ENCODE measurements at places on chromosomes 12 and 14.
A peak's percentile ranks its signal among the peaks of the same experiment; 100 is the strongest.

GRCh38 chr12:105192624-105193225 lies 43.2 kb downstream of the APPL2 start:
- DNase-seq = no peak

DNA sequence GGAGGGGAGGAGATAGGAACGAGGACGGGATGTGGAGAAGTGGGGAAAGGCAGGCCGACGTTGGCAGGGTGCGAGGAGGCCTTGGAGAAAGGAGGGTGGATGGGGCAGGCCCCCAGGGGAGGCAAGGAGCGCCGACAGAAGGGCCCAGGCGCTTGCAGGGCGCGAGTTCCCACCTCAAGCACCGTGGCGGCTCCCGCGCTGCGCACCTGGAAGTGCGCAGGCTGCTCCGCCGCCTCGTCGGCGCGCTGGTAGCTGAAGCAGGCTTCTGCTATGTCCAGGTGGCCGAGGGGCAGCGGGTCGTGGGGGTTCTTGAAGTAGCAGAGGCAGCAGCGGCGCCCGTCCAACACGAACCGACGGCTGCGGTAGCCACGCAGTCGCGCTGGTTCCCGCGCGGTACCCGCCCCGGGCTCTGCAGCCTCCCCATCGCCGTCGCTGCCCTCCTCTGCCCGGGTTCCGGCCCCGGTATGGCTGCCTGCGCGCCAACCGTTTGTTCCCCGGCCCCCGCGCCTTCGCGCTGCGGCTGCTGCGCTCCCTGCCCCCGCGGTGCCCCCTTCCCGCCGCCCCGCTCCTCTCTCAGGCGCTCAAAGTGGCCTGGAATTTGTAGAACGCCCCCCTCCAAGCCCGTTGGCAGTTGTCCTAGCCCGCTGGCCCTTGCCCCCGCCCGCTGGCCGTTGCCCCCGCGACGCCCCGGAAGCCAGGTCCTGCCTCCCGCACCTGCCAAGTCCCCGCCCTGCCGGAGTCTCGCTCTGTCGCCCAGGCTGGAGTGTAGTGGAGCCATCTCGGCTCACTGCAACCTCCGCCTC lies 1.1 kb upstream of the ACTR6 start:
- peak; percentile 73 for DNase-seq

- DNase-seq = no peak
Measured at GRCh38 chr12:124881123-124881522, 17.5 kb upstream of the SCARB1 start.

- no peak for DNase-seq
Measured at GRCh38 chr14:29896354-29896821, 31.3 kb downstream of the PRKD1 start.

DNA sequence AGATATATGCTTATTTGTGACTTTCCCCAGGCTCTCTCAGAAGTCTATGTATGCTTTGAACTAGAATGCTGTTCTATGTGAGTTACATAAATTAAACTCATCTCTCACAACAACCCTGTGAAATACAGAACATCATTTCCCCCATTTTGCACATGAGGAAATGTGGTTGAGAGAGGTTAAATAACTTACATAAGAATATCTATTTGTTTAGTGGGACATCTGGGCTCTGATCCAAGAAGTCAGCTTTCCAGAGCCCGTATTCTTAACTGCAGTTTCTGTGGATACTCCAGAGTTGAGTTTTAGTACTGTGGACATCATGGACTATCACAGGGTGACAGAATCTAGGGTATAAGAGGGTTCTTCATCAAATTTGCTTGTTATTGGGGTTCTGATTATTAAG lies 242.5 kb upstream of the ARHGAP5 start:
- DNase-seq = no peak

DNA sequence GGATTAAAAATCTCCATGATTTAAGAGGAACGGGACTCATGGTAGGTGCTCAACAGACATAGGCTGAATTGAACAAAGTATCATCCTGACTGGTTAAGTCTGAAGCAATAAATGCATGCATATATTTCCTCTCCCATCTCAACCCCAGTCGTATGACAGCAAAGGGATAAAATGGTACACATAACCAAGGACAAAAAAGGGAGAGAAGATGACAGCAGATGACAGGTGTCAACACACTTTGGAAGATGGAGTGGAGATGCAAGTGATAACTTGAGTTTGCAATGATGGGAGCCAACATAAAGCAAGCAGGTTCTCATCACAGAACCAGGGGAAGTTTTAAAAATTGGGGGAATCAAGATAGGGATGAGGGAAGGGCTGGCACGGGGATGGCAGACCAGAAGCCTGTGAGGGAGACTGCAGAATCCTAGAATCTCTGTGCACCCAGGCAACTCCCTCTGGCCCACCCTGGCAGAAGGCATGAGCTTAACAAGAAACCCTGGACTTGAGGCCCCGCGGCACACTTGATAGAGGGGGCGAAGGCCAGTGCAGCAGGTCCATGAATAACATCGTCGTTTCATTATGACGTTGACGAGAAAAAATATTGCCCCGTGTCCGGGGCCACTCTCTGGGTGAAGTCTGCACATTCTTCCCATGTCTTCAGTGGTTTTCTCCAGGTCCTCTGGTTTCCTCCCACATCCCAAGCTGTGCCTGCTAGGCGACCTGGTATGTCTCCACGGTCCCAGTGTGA lies 5.0 kb downstream of the C1RL start:
- no peak for DNase-seq

GRCh38 chr14:68716698-68717097 lies 76.2 kb downstream of the ZFP36L1 start:
- DNase-seq = no peak

DNA sequence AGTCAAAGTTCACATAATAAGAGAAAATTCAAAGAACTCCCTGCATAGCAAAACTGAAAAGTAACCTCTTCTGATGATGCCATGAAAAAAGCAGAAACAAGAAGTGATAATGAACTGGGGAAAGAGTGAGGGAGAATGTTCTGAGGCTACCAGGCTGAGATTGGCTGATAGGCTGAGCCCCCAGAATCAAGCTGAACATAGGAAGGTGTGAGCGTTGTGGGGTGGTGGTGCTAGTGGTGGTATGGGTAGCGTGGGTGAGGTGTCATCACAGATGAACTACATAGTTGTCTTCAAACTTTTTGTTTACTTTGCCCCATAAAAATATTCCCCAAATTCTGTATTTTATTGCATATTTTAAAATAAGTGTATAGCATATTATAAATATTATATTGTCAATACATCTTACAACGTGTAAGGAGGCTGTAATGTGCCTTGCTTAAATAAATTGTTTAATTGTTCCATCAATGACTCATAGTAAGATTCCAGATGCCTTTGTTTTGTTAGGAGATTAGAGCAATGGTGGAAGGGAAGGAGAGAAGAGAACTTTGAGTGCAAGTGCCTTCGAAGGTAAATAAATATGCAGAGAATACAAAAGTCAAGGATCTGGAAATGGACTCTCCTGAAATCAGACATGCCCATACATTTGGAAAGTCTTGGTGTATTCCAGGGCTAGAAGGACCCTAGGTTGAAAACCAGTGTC lies 15.8 kb upstream of the CFAP54 start:
- DNase-seq = no peak

DNA sequence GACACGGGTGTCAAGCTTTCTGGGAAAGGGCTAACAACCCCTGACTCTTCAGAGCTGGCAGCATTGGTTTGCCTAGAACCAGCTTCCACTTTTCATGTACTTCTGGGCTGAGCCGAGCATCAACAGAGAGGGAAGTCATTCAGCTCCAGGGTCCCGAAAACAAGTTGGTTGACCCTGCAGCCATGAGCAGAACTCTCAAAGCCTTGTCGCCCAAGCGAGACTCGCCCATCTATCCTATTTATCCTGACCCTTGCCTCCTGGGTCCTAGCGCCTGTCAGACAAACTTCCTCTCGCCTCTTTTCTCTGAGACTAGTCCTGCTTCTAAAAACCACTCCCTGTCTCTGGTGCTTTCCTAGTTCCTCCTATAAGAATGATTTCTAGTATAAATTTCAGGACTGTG lies 47.9 kb downstream of the ASCL4 start:
- no peak for DNase-seq

- no peak for DNase-seq
Measured at GRCh38 chr14:84433961-84434360, 1096.0 kb upstream of the FLRT2 start.

DNA sequence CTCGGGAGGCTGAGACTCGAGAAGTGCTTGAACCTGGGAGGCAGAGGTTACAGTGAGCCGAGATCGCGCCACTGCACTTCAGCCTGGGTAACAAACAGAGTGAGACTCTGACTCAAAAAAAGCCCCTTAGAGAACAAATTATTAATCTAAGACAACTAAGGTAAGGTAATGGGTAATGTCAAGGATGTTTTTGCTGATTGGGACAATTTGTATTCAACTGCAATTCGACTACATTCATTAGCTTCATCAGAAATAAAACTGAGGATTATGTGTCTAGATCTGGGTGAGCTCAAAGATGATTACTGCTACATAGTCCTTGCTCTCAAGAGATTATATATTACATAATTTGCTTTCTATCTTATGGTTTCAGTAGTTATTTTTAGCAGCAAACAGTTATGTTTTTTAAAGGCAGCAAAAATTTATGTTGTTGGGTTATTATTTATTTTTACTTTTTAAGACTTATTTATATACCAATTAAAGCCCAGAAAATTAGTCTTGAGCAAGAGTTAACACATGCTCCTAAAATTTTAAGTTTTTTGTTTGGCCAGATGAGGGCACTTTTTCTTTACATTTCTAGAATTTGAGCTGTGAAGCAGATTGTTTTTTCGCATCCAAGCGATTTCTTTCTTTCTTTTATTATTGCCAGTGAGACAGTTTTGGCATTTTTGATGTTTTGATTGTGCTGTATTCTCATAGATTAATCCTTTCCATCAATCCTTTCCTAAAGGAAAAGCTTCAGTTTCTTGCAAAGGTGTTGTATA lies 52.3 kb downstream of the PLEKHA5 start:
- peak; percentile 19 for DNase-seq

DNA sequence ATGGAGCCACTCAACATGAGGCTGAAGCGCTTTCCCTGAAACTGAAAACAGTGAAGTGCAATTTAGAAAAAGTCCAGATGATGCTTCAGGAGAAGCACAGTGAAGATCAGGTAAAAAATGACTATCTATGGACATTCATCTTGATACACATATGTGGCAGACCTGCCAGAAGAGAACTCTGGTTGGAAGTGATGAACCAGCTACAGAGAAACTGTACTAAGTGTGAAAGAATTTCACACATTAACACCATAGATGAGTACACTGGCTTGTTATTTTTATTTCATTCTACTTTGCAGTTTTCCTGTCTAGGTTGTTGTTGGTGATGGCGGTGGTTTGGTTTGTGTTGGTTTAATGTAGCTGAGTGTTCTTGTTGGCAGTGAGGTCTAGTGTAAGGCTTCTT lies 174.7 kb downstream of the ESR2 start:
- no peak for DNase-seq

DNA sequence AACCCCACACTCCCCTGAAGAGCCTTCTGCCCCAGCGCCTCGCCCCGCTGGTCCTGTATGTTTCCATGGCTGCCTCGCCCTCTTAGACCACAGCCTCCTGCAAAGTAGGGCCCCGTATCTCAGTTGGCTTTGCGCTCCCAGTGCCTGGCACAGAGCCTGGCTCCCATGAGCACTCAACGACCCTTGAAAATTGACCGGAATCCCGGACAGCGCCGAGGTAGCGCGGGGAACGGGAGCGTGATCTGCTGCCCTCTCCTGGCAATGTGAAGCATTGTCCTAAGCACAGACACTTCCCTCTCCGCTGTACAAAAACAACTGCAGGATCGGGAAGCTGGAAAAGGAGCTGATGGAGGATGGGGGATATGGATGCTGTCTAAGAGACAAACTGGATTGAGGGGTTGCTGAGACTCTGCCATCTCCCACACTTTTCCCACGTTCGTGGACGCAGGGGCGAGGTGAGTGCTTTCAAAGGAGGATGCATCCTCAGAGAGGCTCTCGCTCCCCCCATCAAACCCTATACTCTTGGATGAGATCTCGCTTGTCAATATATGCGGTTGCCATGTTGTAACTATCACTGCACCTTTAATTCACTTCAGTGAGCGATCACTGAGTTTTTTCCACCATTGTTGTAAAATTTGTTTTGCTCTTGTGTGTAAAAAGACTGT lies 10.7 kb upstream of the FKBP4 start:
- peak; percentile 51 for DNase-seq

DNA sequence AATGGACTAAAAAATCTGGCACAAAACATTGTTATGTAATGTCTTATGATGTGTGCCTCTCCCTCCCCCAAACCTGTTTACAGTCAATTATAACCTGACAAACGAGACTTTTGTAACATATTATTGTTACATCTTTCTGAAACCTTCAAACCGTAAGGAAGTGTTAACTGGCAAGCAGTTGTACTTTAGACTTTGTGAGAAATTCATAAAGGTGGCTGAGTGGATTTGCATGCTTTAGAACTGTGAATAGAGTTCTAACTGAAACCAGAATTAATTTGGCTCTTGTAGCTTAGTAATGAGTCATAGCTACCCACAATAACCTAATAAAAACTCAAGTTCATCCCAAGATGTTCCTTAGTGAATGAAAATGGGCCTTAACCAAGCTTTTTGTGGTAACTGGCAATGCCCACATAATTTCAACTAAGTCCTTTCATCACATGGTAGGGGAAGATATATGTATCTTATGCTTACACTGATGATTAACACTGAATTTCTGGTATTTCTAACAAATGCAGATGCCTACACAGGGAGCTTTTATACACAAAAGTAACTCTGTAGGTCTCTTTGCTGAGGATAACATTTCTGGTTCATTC lies 29.7 kb downstream of the RAD9B start:
- no peak for DNase-seq

DNA sequence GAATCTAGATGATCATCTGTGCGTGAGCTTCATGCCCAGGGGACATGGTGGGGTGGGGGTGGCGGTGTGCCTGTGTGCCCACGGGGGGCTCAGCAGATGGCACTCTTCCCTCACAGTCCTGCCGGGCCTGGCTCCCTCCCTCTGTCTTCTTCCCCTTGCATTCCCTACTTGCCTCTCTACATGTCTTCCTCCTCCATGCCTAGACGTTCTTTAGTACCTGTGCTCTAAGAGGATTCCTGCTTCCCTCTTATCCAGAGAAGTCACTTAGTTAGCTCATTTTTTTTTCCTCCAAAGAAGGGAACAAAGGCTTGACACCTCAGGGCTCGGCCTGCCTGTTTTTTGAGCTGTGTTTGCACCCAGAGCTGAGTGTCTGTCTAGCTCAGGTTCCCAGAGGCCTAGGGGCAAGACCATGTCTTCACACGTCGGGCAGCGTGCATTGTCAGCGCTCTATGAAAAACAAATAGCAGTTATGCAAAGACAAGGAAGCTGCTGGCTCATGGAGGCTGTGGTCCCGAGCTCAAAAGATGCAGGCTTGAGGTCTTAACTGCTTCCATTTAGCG lies 48.8 kb downstream of the NINJ2 start:
- peak; percentile 59 for DNase-seq

- DNase-seq = no peak
Measured at GRCh38 chr12:57460841-57461275, 1.3 kb downstream of the GLI1 start.

DNA sequence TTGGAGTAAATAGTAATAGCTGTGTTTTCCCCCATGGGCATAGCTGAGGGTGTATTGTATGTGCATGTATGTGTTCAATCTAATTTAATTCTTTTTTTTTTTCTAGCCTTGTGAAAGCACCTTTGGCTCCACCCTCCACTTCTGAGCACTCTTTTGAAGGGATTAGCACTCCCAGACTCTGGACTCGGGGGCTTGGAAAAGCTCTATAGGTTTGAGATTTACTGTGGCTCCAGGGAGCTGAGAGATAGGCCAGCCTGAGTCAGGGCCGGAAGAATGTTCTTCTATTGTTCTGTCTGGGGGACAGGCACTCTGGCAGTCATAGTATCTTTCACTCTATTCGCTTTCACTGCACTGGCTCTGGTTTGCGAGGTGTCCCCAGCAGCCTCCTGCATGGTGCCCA lies 540.0 kb upstream of the TBX3 start:
- DNase-seq = no peak
